ENCODE measurements at places on chromosomes 5 and 9. TPM values are rescaled to one million over a fixed set of nuclear protein-coding genes. Genes with fewer than 3 reads are reported as not detected.
A peak's percentile ranks its signal among the peaks of the same experiment; 100 is the strongest.

DNA sequence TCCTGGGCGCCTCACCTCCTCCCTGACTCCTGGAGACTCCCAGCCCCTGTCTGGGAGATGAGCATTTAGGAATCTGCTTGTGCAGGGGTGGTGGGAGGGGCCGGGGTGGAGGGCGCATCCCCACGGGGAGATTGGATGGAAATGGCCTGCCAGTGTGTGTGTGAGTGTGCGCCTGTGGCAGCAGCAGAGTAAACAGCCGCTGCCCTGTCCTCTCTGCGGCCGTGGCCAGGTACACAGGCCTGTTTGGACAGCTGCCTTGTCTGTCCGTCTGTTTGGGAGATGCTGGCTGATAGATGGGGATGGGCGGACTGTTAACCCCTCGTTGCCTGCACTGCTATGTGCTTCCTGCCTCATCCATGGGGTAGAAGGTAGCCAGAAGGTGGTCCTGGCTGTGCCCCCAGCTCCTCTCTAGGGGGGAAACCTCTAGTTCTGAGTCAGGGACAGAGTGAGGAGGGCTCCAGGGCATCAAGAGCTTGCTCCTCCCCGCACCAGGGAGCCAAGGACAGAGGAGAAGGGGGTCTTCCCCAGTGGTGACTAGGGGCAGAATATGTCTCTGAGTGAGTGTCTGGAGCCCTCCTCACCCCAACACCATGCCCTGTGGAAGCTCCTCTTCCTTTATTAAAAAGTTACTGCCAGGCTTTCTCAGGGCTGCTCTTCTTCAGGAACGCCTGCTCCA, 60.1 kb downstream of the LMX1B start:
- no peak for DNase-seq

SPINK7 gene
- total RNA-seq = not detected

DCAF12 gene
- total RNA-seq = 48.4 TPM

DNA sequence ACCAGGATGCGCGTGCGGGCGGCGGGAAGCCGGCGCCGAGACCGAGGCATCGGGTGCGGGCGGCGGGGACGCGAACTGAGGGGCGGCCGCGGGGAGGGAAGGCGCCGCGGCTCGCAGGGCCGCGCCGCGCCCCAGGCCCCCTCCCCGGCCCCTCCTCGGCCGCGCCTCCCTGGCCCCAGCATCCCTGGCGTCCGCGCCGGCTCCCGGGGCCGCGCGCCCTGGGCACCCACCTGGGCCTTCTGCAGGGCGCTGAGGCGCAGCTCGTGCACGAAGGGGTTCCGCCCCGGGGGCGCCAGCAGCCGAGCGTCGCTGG, 324 bp downstream of the LPCAT1 start:
- DNase-seq = no peak

DNA sequence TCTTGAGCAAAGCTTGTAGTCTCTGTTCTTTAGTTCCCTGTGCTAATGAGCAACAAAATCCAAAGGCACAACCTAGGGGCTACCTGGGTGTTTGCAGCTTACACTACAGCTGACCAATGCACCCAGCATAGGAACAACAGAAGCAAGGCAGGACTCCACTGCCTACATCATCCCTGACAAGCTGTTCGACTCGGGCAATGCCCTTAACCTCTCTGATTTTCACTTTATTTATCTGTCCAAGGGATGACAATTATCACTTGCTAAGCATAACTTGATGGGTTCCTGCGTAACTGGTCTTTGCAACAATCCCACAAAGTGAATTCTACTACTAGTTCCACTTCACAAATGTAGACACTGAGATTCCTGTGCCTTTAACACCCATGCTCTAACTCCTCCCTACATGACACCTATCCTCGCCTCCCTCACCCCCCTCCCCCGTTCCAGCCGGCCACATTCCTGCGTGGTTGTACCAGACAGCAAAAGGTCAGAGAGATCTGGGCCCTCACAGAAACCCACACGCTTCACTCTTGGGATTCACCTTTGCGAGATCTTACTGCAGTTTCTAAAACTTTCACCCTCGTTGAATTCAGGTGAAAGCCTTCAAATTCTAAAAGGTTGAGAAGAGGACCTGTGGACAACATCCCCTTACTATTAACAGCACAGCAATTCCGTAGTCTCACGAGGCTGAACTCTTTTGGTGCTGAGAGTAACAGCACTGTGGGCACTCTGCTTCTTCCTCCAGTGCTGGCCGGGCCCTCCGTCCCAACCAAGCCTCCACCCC, 995 bp downstream of the IPPK start:
- peak; percentile 70 for DNase-seq

DNA sequence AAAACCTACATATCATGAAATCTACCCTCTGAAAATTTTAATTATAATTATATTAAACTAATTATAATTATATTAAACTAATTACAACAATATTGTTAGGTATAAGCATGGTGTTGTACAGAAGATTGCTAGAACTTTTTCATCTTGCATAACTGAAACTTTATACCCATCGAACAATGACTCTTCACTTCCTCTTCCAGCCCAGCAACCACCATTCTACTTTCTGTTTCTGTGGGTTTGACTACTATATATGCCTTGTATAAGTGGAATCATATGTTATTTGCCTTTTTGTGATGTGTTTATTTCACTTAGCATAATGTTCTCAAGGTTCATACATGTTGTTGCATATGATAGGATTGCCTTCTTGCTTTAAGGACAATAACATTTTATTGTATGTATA, 274.2 kb upstream of the CCNH start:
- no peak for DNase-seq

DNA sequence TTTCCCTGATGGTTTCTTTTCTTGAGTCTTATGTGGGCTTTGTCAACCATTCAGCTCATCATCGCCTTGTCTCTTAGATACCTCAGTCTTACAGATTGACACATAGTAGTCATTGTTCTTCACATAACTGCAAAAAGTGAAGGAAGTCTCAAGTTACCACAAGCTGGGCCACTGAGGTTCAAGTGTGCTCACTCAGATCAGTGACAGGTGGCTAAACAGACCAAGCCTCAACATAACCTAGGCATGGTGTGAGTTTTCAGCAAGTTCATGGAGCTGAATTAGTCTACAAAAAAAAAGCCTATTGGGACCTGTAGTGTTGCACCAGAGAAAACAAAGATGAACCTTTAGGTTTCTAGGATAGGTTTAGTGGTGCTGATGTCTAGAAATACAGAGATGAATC, 58.2 kb downstream of the RFK start:
- no peak for DNase-seq

DNA sequence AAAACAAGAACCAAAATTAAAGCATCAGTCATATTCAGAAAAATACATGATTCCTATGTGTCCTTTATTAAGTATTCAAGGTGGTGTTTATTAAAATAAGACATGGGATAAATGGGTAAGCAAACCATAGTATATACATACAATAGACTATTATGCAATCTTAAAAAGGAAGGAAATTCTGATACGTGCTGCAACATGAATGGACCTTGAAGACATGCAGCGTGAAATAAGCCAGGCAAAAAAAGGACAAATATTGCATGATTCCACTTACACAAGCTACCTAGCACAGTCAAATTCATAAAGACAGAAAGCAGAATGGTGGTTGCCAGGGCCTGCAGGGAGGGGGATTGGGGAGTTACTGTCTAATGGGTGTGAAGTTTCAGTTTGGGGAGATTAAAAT, 127.7 kb downstream of the DMAC1 start:
- no peak for DNase-seq

ANKRD20A1 gene
- not detected for total RNA-seq

CCDC187 gene
- not detected for total RNA-seq

All from activated CD8-positive, alpha-beta memory T cell treated with anti-CD3 and anti-CD28 coated beads, Interleukin-2, amount 10 ng/mL, durations not matched to agents 7 days and 5 days (primary cell).